ENCODE measurements at places on chromosomes 4 and X.

DNA sequence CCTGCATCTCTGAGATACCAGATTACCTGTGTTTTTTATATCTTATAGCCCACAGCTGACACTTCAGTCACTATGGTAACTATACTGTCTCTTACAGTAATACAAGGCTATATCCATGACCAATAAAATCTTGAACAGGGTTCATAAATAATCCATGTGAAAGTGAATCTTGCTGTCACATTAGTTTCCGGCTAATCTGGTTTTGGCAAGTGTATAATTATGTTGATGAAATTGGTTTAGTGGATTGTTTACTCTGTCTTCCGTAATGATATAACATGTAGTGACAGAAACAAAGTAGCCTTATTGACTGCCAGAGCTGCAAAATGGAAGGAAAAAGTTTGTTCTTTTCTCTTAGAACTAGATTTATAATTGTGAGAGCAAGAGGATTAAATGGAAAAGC is 686.6 kb upstream of the PABPC4L start:
- DNase-seq, result no peak

GRCh38 chr4:130573742-130574141 is 1477.8 kb downstream of the C4orf33 start:
- no peak for DNase-seq

DNA sequence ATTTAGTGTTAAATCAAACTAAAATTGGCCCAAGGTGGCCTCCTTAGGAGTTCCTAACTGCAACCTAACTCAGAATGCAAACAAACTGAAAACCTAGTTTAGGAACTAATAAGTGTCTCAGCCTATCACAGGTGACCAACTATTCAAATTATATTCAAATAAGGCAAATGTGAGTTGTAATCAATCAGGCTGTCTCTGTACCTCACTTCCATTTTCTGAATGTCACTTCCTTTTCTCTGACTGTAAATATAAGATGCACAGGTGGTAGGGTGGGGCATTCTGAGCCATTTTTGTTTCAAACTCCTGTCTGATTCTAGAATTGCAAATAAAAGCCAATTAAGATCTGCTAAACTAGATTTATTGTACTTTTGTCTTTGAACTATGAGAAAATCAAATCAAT is 401.5 kb downstream of the PPP3CA start:
- DNase-seq, result no peak

GRCh38 chrX:144730471-144730870 is 516.8 kb upstream of the SPANXN1 start:
- peak; percentile 55 for DNase-seq

DNA sequence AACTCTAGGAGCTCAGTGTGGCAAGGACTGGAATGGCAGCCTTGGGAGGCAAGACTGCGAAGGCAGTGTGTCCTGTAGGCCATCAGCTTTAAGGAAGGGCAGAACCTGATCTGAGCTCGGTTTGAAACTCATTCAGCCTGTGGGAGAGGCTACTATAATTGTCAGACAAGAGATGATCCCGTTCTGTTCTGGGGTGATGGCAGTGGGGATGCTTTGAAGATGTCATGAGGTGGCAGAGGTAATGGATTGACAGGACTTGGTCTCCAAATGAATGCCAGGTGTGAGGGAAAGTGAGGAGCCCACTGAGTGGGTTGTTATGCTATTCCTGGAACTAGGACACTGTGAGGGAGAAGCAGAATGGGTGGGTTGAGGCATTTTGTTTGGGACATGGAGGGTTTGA is 144.9 kb downstream of the PJA1 start:
- no peak for DNase-seq

DNA sequence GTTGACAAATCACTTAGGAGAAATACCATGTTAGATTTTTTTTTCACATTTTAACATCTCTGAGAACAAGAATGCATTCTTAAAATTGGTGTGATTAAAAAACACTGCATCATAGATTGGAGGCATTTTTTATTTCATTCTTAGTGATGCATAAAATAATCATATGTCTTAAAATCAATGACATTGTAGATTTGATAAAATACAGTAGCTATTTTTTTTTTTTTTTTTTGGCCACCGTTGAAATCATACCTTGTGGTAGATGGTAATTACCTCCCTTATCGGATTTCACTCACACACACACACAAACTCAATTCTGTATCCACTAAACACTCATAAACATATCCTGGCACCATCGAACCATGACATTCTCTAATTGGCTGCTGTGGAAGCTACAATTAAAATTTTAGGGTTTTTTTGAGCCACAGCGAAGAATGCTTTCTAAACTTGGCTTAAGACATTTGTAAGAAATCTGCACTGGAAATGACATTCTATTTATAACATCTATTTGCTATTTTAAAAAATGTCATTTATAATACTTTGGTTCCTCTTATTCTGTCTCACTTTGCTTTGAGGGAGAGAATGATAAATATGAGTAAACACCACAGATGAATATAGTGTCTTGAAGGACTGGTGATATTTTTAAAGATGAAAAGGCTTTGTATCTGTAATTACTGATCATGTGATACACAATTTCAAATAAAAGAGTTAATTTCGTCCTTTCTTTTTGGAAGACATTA is 60.1 kb downstream of the CCSER1 start:
- no peak for DNase-seq

DNA sequence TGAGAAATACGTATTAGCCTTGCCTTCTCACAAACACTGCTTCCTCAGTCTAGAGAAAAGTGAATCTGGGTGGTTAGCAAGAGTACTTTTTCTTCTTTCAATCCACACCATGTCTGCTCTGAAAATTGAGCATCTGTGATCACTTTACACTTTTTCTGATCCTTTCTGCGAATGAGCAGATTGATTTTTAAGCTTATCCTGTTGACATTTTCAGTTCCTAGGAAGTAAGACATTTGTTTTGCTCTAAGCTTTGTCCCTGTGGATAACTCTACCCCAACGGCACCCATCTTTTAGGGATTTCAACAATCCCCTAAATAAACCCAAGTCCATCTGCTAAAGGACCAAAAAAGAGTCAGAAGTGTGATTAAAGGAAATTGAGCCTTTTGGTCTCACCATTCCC is 487.5 kb downstream of the IQCM start:
- DNase-seq, result no peak

GRCh38 chrX:134764202-134764785 is 106.0 kb upstream of the PLAC1 start:
- peak; percentile 40 for DNase-seq

GRCh38 chr4:111512081-111512783 is 633.0 kb upstream of the FAM241A start:
- peak; percentile 95 for DNase-seq

DNA sequence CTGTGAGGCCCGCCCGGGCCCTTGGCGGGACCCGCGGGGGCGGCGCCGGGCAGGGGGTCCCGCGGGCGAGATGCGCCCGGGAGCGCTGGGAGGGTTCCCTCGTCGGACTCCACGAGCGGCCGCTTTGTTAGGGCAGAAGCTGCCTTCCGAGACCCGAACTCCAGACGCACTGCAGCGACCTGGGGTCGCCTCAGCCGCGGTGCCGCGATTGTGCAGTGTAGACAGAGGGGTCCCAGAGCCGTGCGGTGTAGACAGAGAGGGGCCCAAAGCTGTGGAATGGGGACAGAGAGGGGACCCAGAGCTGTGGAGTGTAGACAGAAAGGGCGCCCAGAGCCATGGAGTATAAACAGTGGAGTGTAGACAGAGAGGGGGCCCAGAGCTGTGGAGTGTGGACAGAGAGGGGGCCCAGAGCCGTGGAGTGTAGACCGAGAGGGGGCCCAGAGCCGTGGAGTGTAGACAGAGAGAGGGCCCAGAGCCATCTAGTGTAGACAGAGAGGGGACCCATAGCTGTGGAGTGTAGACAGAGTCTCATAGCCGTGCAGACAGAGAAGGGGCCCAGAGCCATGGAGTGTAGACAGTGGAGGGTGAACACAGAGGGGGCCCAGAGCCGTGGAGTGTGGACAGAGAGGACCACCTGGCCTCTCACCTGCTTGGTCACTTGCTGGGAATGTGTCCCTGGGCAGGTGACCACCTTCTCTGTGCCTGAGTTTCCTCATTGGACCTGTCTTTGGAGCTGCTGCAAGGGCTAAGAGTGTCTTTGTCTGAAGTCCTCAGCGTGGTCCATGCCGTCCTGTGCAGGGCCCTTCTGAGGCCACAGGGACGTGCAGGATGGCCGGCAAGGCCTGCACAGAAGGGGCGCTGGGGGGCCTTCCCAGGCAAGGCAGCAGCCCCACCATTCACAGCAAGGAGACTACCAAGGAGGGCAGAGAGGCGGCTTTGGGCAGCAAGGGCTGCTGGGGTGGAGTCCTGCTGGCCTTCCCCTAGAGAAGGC is 875 bp downstream of the RGS12 start:
- no peak for DNase-seq

GRCh38 chrX:80537096-80537495 is 116.8 kb downstream of the TENT5D start:
- DNase-seq, result no peak
